T follicular helper cell (primary cell): ENCODE measurements at places on chromosomes 2 and 18.

DNA sequence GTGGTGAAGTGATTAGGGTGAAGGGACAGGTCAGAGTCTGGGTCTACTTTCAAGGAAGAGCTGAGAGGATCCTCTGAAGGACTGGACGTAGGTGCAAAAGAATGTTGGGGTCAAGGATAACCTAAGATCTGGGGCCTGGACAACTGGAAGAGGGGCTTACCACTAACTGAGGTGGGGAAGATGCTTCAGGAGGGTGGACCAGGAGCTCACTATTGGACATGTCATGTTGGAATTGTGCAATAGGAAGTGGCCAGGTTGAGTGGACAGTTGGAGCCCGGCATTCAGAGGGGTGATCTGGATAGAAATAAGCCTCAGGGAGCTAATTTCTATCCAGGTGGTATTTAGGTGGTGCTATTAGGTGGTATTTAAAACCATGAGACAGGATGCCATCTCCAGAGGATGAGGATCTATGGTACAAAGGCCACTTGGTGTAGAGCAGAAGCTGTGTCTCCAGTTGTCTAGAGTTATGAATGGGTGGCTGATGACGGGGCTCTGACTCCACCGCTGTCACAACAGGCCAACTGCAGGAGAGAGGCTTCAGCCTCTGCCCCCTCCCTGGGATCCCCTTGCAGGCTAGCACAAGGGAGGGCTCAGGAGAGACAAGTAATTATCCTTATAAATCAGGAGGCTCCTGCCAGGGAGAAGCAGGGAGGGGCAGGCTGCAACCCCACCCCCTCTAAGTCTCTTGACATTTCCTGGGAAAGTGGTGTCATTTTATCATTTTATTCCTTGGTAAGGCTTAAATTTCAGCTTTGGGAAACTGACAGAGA is 158.0 kb downstream of the SMAD7 start:
- no peak for DNase-seq

- DNase-seq: no peak
These were observed 64.4 kb downstream of the COL5A2 start for GRCh38 chr2:189115126-189115525.

DNA sequence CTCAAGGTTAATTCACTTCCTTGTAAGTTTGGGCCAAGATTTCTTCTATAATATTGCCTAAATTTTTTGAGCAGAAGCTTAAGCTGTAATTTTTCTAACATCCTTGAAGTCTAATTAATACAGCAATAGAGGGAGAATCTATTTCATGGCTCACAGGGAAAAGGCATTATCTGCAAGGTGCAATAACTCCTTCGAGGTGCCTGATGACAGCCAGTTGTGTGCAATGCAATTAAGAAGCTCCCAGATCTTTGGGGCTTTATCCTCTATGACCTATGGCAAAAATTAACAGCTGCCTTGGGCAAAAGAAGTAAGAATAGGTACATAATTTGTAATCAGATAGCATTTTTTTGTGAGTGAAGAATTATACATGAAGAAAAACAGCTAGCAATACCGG is 554.6 kb upstream of the SALL3 start:
- DNase-seq: no peak

- no peak for DNase-seq
These were observed 14.8 kb downstream of the ASB1 start for GRCh38 chr2:238441262-238442114.

GRCh38 chr18:49681387-49681786 is 119.5 kb downstream of the LIPG start:
- no peak for DNase-seq

DNA sequence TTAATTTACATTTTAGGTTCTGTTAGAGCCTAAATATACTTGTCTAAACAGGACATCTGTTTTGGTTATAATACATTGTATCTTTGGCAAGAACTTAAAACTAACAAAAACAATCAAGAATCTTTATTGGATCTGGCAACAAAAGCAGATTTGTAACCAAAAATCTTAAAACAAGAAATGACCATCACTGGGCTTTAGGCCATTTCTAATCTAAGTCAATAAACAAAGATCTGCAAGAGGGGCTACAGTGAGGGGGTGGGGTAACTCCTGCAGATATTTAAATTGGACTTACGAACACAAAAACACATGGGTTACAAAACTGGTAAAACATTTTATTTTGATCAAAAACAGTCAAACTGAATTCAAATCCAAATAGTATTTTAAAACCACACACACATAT is 77.3 kb downstream of the SRBD1 start:
- no peak for DNase-seq

DNA sequence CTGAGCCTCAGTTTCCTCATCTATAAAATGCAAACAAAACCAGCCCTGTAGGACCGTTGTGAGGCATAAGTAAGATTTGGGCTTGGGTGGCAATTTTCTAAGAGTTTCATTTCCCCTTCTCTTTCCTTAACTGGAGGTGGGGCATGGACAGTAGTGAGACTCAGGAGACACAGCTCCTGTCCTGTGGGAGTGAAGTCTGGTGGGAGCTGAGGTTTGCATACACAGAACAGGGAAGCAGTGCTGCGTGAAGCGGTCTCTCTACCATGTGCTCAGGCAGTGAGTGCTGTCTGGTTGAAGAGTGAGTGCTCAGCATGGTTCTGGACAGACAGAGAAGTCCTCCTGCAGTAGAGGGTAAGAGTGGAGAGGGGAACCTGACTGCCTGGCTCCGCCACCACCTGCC is 62.3 kb upstream of the MCFD2 start:
- no peak for DNase-seq

- DNase-seq: no peak
These were observed 1370.1 kb upstream of the CRIM1 start for GRCh38 chr2:34985474-34985873.

DNA sequence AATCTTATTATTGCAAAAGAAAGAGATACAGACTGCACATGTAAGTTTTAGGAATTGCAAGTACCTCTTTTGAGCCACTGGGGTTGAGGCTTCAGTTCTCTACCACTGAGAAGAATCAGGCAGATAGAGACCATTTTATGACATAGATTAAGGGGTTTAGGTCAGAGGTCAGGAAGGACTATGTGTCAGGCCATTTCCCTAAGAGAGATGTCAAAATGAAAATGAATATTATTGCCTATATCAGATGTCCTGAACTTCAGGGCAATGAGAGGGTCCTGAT is 113.7 kb downstream of the GATA6 start:
- no peak for DNase-seq

DNA sequence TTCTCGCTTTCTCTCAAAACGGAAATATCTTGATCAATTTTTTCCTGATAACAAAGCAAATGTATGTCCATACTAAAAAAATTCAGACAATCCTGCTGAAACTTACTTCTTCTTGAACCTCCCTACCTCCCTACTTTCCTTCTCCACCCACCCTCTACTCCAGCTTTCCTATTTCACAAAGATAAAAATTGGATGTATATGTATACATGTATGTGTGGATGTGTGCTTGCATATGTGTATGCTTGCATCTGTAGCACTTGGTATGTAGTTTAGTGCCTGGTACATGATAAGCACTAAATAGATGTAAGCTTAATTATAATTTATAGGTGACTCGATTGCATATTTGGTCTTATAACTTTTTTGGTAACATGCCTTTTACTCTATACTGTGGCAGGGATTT is 167.5 kb upstream of the ITGA4 start:
- no peak for DNase-seq

DNA sequence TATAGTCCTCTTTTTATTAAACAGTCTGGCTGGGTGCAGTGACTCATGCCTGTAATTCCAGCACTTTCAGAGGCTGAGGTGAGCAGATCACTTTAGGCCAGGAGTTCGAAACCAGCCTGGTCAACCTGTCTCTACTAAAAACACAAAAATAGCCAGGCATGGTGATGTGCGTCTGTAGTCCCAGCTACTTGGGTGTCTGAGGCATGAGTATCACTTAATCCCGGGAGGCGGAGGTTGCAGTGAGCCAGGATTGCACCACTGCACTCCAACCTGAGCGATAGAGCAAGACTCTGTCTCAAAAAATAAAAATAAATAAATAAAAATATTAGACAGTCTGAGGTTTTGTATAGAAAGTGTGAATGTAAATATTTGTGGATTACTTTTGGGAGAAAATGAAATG is 17.8 kb downstream of the XRCC5 start:
- no peak for DNase-seq

DNA sequence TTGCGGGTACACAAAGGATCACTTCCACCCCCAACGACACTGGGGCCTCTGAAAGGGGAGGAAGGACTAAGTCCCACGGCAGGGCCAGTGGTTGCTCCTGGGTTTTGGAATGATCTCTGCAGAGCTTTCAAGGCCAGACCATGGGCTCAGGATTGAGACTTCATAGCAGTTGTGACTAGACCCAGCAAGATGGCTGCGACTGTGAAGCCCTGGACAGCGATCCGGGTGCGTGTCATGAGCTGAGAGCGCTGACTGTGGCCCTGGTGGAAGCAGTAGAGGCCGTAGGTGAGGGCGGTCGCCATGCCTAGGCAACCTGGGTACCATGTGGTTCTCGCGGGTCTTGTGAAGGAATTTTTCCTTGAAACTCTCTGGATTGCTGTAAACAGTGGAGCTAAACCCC is 27.3 kb downstream of the NCL start:
- DNase-seq: no peak
